ENCODE measurements at places on chromosomes 6 and 20. TPM values are rescaled to one million over a fixed set of nuclear protein-coding genes. Genes with fewer than 3 reads are reported as not detected.

DNA sequence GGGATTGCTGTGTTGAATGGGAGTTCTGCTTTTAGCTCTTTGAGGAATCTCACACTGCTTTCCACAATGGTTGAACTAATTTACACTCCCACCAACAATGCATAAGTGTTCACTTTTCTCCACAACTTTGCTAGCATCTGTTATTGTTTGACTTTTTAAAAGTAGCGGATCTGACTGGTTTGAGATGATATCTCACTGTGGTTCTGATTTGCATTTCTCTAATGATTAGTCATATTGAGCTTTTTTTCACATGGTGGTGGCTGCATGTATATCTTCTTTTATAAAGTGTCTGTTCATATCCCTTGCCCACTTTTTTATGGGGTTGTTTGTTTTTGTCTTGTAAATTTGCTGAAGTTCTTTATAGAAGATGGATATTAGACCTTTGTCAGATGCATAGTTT lies 588.3 kb upstream of the ADGRB3 start:
- no peak for DNase-seq

- DNase-seq: peak; percentile 72
Observed at GRCh38 chr20:50478162-50478990, 31.8 kb upstream of the PTPN1 start.

- no peak for DNase-seq
Observed at GRCh38 chr20:5596401-5597193, 153.6 kb upstream of the SHLD1 start.

The DLL1 gene
- total RNA-seq: 2.7 TPM

The TRIM10 gene
- not detected for total RNA-seq

The LRRC1 gene
- 0.72 TPM for total RNA-seq

The KHDRBS2 gene
- not detected for total RNA-seq

The MMP24 gene
- total RNA-seq: 52.3 TPM

- no peak for DNase-seq
Observed at GRCh38 chr6:31737991-31738979, 1.5 kb upstream of the MSH5 start.

The AHI1 gene
- total RNA-seq: 4.7 TPM

GRCh38 chr20:2654831-2655230 lies 2.4 kb downstream of the NOP56 start:
- DNase-seq: no peak

GRCh38 chr6:89525786-89526562 lies 93.0 kb downstream of the ANKRD6 start:
- DNase-seq: no peak

DNA sequence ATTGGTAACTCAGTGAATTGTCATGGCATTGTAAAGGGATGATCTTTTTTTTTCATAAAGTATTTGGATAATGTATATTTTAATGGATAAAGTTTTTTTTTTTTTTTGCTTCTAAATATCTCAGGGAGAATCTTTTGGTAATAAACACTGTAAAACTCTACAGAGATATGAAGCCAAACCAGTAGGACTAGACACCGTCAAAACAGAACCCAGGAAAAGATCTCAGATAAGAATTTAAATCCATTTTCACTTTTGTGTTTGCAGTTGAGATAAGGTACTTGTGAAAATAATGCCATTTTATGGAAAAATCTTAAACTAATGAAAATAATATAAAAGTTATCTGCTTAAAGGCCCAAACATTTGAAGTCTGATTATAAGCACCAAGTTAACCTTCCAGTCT lies 27.0 kb downstream of the FAM83B start:
- no peak for DNase-seq

GRCh38 chr20:11110535-11110934 lies 436.7 kb upstream of the JAG1 start:
- no peak for DNase-seq

GRCh38 chr6:15200087-15200486 lies 45.8 kb upstream of the JARID2 start:
- no peak for DNase-seq

DNA sequence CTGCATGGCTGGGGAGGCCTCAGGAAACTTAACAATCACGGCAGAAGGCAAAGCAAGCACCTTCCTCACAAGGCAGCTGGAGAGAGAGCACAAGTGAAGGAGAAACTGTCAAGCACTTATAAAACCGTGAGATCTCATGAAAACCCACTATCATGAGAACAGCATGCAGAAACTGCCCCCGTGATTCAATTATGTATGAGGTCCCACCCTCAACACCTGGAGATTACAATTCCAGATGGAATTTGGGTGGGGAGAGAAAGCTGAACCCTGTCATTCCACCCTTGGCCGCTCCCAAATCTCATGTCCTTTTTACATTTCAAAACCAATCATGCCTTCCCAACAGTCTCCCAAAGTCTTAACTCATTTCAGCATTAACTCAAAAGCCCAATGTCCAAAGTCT lies 107.2 kb upstream of the ECI2 start:
- DNase-seq: no peak

- no peak for DNase-seq
Observed at GRCh38 chr6:72534236-72534635, 87.6 kb upstream of the KCNQ5 start.

GRCh38 chr20:17940224-17940971 lies 28.2 kb downstream of the SNX5 start:
- no peak for DNase-seq

The GGTLC1 gene
- total RNA-seq: not detected

The ULBP1 gene
- total RNA-seq: 1.5 TPM

GRCh38 chr6:148513145-148514071 lies 170.8 kb downstream of the SASH1 start:
- peak; percentile 58 for DNase-seq

The COL9A3 gene
- total RNA-seq: 2.8 TPM

DNA sequence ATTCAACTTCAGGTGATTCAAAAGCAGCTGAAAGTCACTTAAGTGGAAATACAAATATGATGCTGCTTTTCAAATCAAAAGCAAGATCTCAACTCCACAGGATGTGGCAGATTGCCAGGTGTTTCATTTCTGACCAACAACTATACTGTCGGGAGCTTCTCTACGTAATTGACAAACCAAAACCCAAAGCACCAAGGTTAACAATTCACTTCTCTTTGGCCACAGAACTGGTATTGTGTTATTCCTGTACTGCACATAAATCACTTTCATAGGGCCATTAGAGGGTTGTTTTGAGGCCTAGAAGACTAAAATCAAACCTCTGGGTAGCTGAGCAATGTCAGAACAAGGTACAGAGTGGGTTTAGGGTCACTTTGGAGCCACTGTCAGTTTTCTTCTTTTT lies 169.7 kb downstream of the HAO1 start:
- DNase-seq: no peak

The CRISP2 gene
- total RNA-seq: not detected

DNA sequence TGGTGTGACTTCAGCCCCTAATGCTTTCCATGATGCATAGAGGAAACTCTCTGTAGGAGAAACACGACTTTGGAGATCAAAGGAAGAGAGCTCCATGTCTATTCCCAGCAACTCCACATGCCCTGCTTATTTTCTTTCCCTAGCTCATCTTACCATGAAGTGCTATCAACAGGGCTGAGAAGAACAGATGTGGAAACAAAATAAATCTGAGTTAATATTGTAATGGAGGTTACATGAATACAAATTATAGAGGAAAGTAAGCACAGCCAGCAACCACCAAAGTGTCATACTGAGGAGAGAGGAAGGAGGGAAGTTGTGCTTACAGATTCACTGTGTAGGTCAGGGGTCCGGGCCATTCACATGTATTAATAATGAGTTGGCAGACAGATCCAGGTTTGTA lies 157.5 kb downstream of the RFPL4B start:
- no peak for DNase-seq

DNA sequence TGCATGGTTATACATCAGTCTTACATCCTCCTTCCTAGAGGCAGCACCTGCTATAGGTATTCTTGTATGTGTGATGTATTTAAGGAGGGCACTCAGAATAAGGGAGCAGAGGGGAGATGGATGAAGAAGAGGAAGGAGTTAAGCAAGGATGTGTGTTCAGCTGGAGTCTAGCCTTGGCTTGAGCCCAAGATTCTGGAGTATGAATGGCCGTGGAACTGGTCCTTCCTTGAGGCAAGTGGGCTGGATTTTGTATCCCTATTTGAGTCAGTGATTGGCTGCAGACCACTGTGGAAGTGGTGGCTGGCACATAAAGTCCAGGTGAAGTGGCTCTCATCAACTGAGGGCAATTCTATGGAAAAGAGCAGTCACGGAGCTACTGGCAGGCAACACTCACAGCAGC lies 112.0 kb upstream of the RNF24 start:
- no peak for DNase-seq

Data from MG63 (cell line).